ENCODE measurements at places on chromosomes 6 and 20. TPM values are rescaled to one million over a fixed set of nuclear protein-coding genes. Genes with fewer than 3 reads are reported as not detected.

The IYD gene
- not detected for total RNA-seq

The TRIM31 gene
- not detected for total RNA-seq

The CAP2 gene
- total RNA-seq = 27.6 TPM

The CDK5RAP1 gene
- total RNA-seq = 26.1 TPM

The EFCAB8 gene
- under 0.01 TPM for total RNA-seq

The PM20D2 gene
- 2.1 TPM for total RNA-seq

The SERPINB1 gene
- 10.9 TPM for total RNA-seq

The E2F3 gene
- 7.1 TPM for total RNA-seq

The IPCEF1 gene
- total RNA-seq = not detected

The PTCHD4 gene
- total RNA-seq = 5.9 TPM

The TMEM244 gene
- not detected for total RNA-seq

The OTOR gene
- not detected for total RNA-seq

The CLVS2 gene
- total RNA-seq = under 0.01 TPM

The SNAP91 gene
- total RNA-seq = 0.05 TPM

The BMP2 gene
- total RNA-seq = 35.0 TPM
